ENCODE measurements at places on chromosomes 12 and 14. TPM values are rescaled to one million over a fixed set of nuclear protein-coding genes. Genes with fewer than 3 reads are reported as not detected.
A peak's percentile ranks its signal among the peaks of the same experiment; 100 is the strongest.

GRCh38 chr12:43336962-43337555 lies 214.9 kb downstream of the ADAMTS20 start:
- no peaks in the 10 kb centered on the region for H3K36me3 ChIP-seq
- no peak overlapping the region for H3K27ac ChIP-seq
- DNase-seq = no peak

DNA sequence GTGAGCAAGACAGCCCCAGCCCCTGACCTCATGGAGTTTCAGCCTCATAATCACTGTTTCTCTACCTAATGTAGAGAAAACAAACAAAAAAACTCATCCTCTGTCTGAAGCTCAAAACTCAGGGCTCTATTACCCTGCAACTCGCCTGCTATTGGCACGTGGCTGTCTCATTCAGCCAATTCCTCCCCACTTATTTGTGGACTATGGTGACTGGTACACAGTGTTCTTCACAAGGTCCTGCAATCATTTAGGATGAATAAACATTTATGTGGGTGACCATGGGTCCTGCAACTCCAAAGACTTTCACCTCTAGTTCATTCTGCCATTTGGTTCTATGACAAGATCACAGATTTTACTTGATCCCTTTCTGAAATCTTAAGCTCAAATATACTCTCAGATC lies 4.7 kb downstream of the PPP2R3C start:
- no peak overlapping the region for H3K27ac ChIP-seq
- H3K36me3 ChIP-seq = no peaks in the 10 kb centered on the region
- H3K27me3 ChIP-seq = no peaks in the 10 kb centered on the region
- H3K4me1 ChIP-seq = no peaks in the 10 kb centered on the region
- H3K4me3 ChIP-seq = no peak overlapping the region

GRCh38 chr14:42563313-42563712 lies 956.6 kb downstream of the LRFN5 start:
- H3K4me3 ChIP-seq = no peak overlapping the region
- H3K27me3 ChIP-seq = no peaks in the 10 kb centered on the region
- no peaks in the 10 kb centered on the region for H3K36me3 ChIP-seq
- H3K4me1 ChIP-seq = no peaks in the 10 kb centered on the region
- DNase-seq = no peak

GRCh38 chr14:63922696-63923421 lies 70.1 kb downstream of the SYNE2 start:
- no peak overlapping the region for H3K4me3 ChIP-seq
- no peaks in the 10 kb centered on the region for H3K36me3 ChIP-seq
- peaks cover 27% of the 10 kb centered on the region for H3K4me1 ChIP-seq
- peak; percentile 60 for DNase-seq

DNA sequence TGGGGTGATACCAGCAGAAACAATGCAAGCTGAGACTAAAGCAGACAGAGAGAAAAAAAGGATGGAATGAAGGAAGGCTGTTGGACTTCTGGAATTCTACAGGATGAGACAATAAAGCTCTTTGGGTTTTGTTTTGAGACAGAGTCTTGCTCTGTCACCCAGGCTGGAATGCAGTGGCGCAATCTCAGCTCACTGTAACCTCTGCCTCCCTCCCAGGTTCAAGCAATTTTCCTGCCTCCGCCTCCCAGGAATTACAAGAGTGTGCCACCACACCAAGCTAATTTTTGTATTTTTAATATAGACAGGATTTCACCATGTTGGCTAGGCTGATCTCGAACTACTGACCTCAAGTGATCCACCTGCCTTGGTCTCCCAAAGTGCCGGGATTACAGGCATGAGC lies 115.4 kb downstream of the EXOC5 start:
- no peaks in the 10 kb centered on the region for H3K4me1 ChIP-seq
- H3K27me3 ChIP-seq = no peaks in the 10 kb centered on the region
- no peak overlapping the region for H3K4me3 ChIP-seq
- DNase-seq = no peak
- no peaks in the 10 kb centered on the region for H3K36me3 ChIP-seq

GRCh38 chr14:99075061-99075460 lies 196.9 kb downstream of the BCL11B start:
- H3K27ac ChIP-seq = no peak overlapping the region
- DNase-seq = no peak
- H3K36me3 ChIP-seq = no peaks in the 10 kb centered on the region
- H3K4me1 ChIP-seq = no peaks in the 10 kb centered on the region
- H3K4me3 ChIP-seq = no peak overlapping the region

- no peaks in the 10 kb centered on the region for H3K36me3 ChIP-seq
- H3K27me3 ChIP-seq = no peaks in the 10 kb centered on the region
- DNase-seq = no peak
- no peak overlapping the region for H3K4me3 ChIP-seq
- H3K4me1 ChIP-seq = no peaks in the 10 kb centered on the region
Measured at GRCh38 chr14:24774187-24774915, 140.4 kb upstream of the GZMB start.

DNA sequence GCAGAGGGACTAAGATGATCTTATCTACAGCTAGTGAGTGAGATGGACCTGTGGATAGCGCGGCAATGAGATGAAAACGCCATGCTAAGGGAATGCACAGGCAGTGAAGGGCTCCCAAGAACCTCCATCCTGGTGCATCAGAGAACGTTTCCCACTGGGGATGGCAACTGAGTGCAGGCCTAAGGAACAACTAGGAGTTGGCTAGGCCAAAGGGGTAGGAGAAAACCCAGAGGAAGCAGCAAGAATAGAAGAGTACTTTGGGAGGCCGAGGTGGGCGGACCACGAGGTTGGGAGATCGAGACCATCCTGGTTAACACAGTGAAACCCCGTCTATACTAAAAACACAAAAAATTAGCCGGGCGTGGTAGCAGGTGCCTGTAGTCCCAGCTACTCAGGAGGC lies 24.6 kb upstream of the BATF start:
- no peak overlapping the region for H3K27ac ChIP-seq
- H3K4me1 ChIP-seq = no peaks in the 10 kb centered on the region
- no peak overlapping the region for H3K4me3 ChIP-seq
- H3K36me3 ChIP-seq = no peaks in the 10 kb centered on the region

DNA sequence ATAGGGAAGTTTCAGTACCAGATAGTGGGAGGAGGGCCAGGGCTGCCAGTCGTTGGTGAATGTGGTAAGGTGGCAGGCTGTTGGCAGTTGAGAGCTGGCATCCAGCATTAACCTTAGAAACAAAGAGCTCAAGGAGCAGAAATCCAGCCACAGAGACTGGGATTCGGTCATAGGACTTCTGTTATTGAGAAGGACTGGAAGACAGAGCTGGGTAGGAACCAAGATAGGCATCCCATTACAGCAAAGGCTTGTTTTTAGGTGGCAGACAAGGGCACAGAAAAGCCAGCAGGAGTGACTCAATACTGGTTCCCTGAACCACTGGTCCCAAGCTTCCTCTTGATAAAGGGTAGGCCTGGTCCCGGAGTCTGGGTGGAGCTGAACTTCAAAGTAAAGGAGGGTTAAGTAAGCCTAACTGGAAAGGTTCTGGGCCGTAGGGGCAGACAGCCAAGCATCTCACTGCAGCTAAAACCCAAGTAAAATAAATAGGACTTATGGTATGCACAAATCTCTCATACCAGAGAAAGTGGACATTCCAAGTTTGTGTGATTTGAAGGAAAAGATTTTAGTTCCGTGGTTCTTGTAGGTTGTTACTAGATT lies 147.9 kb downstream of the ETV6 start:
- no peaks in the 10 kb centered on the region for H3K27me3 ChIP-seq
- no peak overlapping the region for H3K27ac ChIP-seq
- no peaks in the 10 kb centered on the region for H3K36me3 ChIP-seq
- no peak for DNase-seq
- H3K4me3 ChIP-seq = no peak overlapping the region

- H3K27ac ChIP-seq = no peak overlapping the region
- H3K4me1 ChIP-seq = peaks cover 5% of the 10 kb centered on the region
- H3K36me3 ChIP-seq = no peaks in the 10 kb centered on the region
- no peak overlapping the region for H3K4me3 ChIP-seq
Measured at GRCh38 chr12:121446750-121447149, 46.8 kb downstream of the RNF34 start.

DNA sequence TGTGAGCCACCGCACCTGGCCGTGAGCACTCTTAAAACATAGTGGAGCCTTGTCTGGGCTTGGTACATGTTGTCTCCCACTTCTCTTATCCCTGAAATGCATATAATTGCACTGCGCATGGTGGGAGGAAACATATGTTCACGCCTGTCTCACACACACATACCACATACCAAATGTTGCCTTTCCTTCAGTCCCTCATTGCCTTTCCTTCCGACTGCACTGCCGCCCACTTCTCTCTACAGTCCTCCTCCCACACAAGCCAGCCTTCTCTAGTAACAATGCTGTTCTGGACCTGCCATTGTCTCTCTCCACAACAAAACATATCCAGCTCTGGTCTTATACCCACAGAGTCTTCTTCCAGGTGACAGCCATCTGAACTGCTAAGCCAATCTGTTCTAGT lies 88.3 kb upstream of the PTHLH start:
- no peak overlapping the region for H3K4me3 ChIP-seq
- H3K27me3 ChIP-seq = no peaks in the 10 kb centered on the region
- H3K27ac ChIP-seq = no peak overlapping the region
- H3K36me3 ChIP-seq = no peaks in the 10 kb centered on the region
- DNase-seq = no peak
- H3K4me1 ChIP-seq = peaks cover 4% of the 10 kb centered on the region

GRCh38 chr12:93297536-93297935 lies 80.2 kb upstream of the NUDT4 start:
- H3K27ac ChIP-seq = no peak overlapping the region
- H3K4me3 ChIP-seq = no peak overlapping the region
- peaks cover 6% of the 10 kb centered on the region for H3K4me1 ChIP-seq
- no peak for DNase-seq

DNA sequence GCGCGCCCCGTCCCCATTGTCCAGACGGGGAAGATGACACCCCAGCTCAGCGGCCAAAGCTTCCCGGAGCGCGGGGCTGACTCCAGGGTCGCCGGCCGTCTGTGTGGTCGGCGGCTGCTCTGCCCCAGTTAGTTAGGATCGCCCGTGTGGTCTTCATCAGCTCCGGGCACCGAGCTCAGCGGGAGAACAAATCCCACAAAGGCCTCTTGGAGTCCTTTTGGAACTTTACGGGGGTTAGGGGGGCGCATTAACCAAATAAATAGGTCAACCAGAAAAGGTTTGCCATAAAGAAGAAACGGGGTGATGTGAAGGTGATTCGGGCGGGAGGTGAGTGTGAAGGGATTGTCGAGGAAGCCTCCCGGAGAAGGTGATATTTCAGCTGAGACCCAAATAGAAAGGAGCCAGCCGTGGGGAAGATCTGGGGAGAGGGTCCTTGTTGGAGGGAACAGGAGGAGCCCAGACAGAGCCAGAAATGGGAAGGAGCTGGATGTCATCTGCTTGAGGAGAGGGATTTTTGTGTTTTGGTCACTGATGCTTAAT lies 697 bp downstream of the ATP6V0A2 start:
- no peak overlapping the region for H3K27ac ChIP-seq
- H3K36me3 ChIP-seq = no peaks in the 10 kb centered on the region
- peaks cover 17% of the 10 kb centered on the region for H3K4me1 ChIP-seq
- peak overlapping the region; percentile 96 for H3K4me3 ChIP-seq
- no peaks in the 10 kb centered on the region for H3K27me3 ChIP-seq

GRCh38 chr12:6193853-6194815 lies 6.1 kb upstream of the CD9 start:
- no peaks in the 10 kb centered on the region for H3K27me3 ChIP-seq
- no peak overlapping the region for H3K27ac ChIP-seq
- DNase-seq = no peak
- no peaks in the 10 kb centered on the region for H3K36me3 ChIP-seq
- no peaks in the 10 kb centered on the region for H3K4me1 ChIP-seq
- no peak overlapping the region for H3K4me3 ChIP-seq

DNA sequence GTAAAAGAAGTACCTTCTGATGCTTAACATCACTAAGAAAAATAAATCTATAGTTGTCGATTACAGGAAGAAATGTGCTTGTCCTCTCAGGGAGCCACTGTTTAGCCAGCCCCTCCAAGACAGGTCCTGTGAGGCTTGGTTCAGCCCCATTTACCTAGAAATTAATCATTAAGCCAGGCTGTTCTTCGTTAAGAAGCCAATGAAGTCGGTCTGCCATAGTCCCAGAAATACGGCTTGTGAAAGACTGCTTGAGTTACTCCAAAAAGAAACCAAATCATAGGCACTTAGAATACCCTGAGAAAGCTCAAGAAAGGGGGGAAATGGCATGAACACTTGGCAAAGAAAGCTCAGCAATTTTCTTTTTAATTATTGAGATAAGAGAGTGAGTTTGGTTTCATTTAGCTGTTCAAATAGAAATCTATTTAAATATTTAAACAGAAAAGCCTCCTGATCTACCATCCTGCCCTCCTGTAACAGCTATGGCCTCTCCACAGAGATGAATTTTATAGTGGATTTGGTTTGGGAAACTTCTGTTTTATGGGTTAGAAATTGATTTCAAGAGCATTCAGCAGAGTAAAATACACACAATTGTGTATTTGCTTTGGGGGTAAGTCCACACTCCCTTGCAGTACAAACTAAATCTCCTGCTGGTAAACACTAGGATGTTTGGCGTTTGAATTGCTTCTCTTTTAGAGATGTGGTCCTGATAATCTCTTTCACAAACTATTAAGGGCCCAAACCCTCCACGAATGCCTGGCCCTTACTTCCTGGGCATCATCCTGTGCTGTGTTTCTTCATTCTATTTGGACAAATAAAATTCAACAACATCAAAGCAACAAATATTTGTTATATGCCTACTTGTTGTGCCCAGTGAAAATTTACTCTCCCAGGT lies 234.4 kb downstream of the SEC23A start:
- H3K4me1 ChIP-seq = no peaks in the 10 kb centered on the region
- H3K36me3 ChIP-seq = no peaks in the 10 kb centered on the region
- no peak for DNase-seq
- no peak overlapping the region for H3K4me3 ChIP-seq

GRCh38 chr12:62435303-62436163 lies 31.1 kb upstream of the MON2 start:
- H3K4me1 ChIP-seq = no peaks in the 10 kb centered on the region
- no peaks in the 10 kb centered on the region for H3K36me3 ChIP-seq
- H3K27me3 ChIP-seq = no peaks in the 10 kb centered on the region
- DNase-seq = peak; percentile 69
- H3K27ac ChIP-seq = no peak overlapping the region

Gene PLEKHH1
- 49.1 TPM for total RNA-seq

Gene CD4
- 2.0 TPM for total RNA-seq

Gene LALBA
- total RNA-seq = 5.2 TPM

Gene CLEC12A
- not detected for total RNA-seq

Gene FGF23
- not detected for total RNA-seq

Gene GALNT6
- total RNA-seq = 1.7 TPM

Gene TMEM30B
- 11.4 TPM for total RNA-seq

Gene RNASE7
- total RNA-seq = 0.55 TPM

Gene P2RX2
- 2.2 TPM for total RNA-seq

Gene CCND2
- total RNA-seq = 21.3 TPM

Gene IRAK3
- total RNA-seq = 6.1 TPM

Data from testis (tissue), 5 donors.